ENCODE measurements at places on chromosomes 7 and 10.

- no peak for DNase-seq
Observed at GRCh38 chr10:13634207-13634606, 47.4 kb downstream of the PRPF18 start.

- no peak for DNase-seq
Observed at GRCh38 chr7:135801045-135801693, 52.6 kb upstream of the FAM180A start.

DNA sequence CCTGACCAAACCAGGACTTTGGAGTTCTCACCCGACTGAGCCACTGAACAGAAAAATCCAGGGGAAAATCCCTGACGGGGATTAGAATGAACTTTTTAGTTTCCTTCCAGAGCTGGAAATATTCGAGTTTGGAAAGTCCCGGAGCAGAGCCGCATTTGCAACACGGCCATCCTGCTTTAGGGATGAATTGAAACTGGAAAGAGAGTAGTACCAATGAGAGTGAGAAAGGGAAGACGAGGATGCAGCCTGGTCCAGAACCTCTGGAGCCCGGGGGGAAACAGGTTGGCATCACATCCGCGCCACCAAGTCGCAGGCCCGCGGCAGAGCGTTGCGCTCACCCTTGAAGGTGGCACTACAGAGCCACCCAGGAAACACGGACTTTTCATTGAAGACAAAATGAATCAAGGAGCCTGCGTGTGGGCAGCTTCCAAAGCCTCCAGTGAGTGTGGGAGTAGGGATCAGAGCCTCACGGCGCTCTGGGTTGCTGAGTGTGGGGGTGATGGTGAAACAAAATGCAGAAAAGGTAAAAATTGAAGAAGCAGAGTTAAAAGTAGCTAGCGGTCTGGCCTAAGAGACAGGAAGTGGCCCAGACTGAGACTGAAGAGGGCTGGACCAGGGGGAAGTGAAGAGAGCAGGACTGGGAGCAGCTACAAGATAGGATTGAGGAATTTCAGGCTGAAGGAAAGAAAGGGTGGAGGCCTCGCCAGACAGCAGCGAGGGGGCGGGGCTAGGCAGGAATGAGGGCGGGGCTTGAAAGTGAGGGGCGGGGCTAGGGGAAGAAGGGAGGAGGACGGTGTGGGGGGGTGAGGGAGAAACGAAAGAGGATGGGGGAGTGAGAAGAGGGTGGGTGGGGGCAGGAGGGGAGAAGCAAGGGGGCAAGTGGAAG lies 1.8 kb downstream of the SMURF1 start:
- DNase-seq: no peak

DNA sequence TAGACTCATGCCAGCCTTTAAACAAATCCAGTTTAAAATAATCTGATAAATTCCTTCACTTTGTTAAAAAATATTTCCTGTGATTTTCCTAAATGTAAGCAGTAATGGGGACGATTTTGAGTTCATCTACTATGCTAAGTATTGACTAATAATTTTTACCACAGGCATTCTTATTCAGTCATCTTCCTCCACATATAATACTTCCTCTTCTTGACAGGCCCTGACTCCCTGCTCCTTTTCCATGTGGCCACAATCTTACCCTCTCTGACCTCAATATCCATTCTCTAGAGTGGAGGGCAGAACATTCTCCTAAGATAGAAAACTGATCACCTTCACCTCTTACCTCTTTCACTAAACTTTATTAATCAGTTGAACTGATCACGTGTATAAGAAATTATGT lies 7.8 kb downstream of the DNAJC2 start:
- no peak for DNase-seq

- DNase-seq: no peak
Observed at GRCh38 chr7:96899108-96899507, 106.2 kb upstream of the DLX6 start.

GRCh38 chr7:19470031-19470430 lies 238.8 kb downstream of the POLR1F start:
- DNase-seq: no peak

GRCh38 chr7:155355745-155356144 lies 58.1 kb downstream of the INSIG1 start:
- no peak for DNase-seq

GRCh38 chr7:132091706-132092105 lies 484.6 kb downstream of the PLXNA4 start:
- DNase-seq: no peak

DNA sequence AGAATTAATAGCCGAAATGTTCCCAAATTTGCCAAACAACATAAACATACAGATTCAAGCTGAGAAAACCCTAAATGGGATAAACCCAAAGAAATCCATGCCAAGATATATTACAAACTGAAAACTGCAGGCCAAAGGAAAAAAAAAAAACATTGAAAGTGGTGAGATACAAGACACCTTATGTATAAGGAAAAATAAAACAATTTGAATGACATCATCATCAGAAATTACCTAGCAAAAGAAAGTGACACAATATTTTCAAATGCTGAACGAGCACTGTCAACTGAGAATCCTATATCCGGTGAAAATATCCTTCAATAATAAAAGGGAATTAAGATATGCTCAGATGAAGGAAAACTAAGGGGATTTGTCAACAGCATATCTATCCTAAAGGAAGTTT lies 66.5 kb downstream of the PHYHIPL start:
- no peak for DNase-seq

DNA sequence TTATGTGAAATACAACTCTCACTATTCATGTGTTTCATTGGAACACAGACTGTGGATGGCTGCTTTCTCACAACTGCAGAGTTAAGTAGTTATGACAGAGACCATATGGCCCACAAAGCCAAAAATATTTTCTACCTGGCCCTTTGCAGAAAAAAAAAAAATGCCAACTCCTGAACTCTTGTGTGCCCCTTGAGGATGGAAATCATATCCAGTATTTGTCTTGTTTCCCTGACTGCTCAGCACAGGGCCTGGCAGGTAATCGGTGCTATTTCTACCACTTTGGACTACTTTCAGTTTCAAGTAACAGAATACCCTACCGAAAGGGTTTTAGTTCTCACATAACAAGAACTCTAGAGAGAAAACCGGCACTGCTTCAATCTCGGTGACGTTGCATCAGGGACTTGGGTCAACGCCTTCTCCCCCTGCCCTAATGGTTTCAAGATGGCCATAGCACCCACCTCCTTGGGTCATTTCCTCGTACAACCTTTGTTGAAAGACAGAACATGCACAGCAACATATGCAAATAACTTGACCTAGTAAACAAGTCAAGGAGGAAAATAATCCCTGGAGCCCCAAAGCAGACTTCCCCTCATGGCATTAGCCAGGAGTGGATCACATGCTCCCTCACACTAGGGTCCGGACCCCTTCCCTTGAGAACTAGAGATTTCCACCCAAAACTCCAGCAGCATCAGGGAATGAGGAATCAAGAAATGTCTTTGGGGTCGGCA lies 11.8 kb upstream of the GPNMB start:
- DNase-seq: no peak

DNA sequence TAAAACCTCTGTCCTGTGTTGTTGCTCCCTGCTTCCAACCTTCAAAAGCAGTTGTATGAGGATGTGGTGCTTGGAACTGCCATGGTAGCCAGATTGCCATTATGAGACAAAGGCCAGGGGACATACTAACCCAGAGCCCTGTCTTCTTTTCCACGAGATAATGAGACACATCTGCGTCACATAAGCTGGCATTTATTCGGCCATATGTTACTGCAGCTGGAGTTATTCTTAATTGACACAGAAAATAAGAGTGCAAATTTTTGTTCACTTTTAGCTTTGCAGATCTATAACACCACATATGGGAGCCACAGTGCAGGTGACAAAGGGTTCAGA lies 15.5 kb upstream of the PDLIM1 start:
- DNase-seq: no peak

DNA sequence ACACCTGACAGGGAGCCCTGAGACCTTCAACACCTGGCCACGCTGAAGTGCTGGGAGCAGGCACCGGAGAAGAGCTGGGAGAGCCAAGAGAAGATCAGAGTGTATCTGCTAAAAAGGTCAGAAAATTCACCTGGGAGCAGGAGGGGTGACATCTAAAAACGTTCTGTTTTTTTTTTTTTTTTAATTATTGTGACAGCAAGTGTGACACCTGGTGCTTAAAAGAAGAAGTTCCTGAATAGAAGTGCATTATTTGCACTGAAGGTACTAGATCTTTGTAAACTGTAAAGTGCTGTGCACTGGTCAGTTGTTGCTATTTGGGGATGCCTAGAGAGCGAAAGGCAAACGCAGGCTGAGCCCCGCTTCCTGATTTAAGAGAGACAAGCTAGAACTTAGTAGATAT lies 422.0 kb downstream of the PLXNA4 start:
- no peak for DNase-seq

GRCh38 chr10:116868722-116869121 lies 19.4 kb downstream of the ENO4 start:
- no peak for DNase-seq

DNA sequence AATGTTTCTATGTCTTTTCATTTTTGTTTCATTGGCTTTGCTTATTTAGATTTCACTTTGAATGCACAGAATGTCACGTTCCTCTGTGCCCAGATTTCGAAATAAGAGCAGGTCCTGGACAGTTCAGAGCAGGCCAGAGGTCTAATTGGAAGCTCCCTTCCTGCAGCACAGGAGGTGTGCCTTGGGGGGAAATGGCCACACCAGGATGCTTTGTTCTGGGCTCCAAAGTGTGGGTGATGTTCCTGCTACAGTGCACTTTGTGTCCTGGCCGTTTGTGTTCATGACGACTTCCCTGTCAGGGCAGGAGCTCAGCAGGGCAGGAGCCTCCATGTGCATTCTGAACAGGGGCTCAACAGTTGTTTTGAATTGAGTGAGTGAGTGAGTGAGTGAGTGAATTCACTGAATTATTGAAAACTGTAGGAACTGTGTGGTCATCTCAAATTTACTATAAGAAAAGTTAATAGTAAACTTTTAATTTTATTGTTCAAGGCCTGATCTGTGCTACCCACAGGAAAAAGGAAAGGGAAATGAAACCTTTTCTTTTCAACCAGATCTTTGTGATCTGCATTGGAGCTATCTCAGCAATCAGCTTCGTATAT lies 109.5 kb upstream of the GJD4 start:
- DNase-seq: no peak

GRCh38 chr10:7797582-7797981 lies 9.6 kb downstream of the ATP5F1C start:
- no peak for DNase-seq

DNA sequence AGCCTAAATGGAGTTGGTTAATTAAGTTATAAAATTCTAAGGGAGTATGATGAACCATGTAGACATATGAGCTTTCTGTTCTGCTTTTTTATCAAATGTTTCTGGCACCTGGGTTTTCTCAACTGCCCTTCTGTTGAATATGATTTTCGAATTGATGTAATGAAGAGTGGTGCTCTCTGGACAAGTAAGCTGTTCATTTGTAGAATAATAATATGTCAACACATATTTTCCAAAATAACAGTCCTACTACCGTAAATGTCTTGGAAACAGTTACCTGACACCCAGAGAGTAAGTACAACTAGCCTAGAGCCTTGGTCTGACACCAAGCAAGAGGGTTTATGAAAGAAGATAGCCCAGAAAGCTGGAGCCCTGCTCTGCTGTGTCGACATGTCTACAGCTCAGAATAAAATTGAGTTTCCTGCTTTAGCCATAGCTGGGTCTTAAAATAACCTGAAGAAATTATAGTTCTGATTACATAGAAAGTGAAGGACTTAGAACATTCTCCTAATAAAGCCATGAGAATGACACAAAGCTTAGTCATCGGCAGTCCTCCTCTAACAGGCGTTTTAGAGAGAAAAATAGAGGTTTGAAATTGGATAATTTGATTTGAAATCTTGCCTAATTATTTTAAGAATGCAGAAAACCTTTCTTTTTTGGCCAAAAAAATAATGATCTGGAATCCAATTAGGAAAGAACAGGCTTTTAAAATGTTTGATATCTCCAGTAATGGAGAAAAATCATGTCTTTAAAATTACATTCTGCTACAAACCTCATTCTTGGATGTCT lies 25.1 kb downstream of the HDAC9 start:
- no peak for DNase-seq

DNA sequence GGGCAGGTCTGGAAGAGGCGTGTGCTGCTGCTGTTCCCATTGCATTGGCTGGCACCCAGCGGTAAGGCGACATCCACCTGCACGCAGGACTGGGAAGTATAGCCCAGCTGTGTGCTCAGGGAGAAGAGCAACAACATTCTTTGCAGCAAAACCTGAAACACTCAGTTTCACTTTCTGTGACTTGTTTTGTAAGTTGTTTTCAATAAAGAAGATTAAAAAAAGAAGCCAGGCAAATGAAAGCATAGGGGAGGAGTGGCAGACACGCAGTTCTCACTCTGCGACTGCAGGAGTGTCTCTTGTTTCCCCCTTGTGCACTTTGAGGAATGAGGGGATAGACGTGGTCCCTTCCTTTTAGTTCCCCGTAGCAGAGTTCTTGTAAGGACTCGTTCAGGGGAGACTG lies 5.8 kb downstream of the FBH1 start:
- no peak for DNase-seq

All from vagina (tissue), 2 donors.